ENCODE measurements at places on chromosomes 16 and 17.

- DNase-seq = no peak
Observed at GRCh38 chr17:47948706-47949196, 7.4 kb downstream of the PNPO start.

- no peak for DNase-seq
Observed at GRCh38 chr17:4759776-4760236, 11.9 kb upstream of the TM4SF5 start.

- DNase-seq = peak; percentile 34
Observed at GRCh38 chr16:16127469-16128116, 95.7 kb downstream of the ABCC6 start.

DNA sequence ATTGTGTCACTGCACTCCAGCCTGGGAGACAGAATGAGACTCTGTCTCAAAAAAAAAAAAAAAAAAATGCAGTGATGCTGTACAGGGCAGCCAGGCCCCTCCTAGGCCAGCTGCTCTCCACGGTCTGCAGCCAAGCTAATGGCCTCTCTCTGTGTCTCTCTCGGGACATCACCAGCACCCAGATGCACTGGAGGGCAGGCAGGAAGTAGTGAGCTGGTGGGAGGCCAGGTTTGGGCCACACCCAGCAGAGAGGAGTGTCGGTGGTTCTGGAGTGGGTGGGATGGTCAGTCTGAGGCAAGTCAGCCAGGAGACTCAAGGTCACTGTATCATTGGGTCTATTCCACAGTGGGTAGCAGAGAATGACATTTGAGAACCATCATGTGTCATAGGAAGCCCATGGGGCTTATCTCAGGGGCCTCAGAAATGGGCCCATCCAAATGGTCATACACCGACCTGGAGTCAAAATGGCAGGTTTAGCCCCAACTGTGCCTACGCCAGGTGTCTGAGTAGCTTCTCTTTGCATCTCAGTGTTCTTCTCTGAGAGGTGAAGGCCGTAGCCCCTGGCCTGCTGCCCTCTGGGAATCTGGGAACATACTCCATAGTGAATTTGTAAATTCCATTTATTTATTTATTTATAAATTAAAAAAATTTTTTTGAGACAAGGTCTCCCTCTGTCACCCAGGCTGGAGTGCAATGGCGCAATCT is 22.7 kb downstream of the WNT9B start:
- DNase-seq = no peak

DNA sequence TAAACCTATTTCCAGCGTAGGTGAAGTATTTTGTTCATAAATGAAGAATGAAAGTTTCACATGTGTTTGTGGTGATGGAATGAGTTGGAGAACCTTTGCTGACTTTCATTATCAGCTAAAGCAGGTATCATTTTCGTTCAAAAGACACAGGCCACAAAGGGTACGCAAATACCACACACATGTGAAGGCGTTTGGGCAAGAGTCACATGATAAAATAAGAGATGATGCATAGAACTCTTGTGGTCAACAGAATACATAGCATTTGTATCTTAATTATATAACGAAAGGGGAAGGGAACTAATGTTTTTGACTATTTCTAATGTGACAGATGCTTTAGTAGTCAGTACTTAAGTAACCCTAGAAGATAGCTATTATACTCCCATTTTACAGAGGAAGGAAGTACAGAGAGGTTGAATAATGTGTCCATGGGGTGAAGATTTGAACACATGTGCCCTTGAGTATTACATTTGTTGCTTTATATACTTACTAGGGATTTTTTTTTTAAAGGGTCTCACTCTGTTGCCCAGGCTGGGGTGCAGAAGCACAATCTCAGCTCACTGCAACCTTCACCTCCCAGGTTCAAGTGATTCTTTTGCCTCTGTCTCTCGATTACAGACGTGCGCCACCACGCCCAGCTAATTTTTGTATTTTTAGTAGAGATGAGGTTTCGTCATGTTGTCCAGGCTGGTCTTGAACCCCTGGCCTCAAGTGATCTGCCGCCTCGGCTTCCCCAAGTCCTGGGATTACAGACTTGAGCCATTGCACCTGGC is 4.8 kb downstream of the RPA1 start:
- DNase-seq = no peak

- no peak for DNase-seq
Observed at GRCh38 chr17:13008461-13008860, 9.4 kb downstream of the ELAC2 start.
